ENCODE measurements at places on chromosomes 5 and 9. TPM values are rescaled to one million over a fixed set of nuclear protein-coding genes. Genes with fewer than 3 reads are reported as not detected.

DNA sequence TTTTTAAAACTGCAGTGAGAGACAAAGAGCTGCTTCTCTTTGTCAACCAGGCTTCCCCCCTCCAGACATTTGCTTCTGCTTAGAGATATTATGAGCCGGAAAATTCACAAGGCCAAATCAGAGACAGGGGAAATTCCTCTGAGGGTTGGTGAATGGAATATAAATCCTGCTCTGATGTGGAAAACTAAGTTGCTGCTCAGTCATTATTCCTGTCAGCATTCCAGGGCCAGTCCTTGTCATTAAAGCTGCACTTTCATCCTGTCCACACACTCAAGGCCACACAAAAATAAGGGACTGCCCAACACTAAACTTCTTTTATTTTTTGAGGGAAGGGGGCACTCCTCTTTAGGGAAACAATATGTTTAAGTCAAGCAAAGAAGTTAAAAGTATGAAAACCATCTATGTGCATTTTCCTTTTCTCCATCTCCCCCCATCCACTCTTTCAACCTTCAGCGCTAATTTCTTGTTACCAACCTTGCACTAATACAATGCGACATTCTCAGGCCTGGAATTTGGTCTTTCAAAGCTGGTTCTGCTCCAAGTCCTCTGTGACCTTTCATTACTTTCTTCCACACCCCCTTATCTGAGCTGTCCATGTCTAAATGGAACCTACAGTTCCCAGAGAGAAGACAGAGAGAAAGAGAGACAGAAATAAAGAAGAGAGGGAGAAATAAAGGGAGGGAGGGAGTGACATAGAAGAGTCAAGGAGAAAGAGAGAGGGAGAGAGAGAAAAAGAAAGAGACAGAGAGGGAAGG, 118.9 kb upstream of the S1PR3 start:
- no peak for DNase-seq

GRCh38 chr9:32554107-32554506, 1.7 kb upstream of the TOPORS start:
- DNase-seq, result no peak

DNA sequence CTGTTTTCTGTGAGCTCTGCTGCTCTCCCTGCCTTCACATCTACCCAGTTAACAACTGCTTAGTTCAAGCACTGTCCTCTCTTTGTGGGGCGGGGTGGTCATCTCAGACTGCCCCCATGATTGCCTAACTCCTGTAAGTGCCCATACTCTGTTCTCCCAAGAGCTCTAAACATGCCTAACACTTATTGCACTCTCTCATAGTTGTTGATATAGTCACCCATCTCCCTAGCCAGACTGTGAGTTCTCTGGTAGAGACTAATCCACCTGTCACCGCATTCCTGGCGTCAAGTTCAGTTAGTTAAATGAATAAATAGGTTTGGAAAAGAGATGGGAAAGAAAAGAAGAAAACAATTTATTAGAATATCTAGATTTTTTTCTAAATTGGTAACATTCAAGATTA, 18.3 kb upstream of the MUSK start:
- no peak for DNase-seq

DNA sequence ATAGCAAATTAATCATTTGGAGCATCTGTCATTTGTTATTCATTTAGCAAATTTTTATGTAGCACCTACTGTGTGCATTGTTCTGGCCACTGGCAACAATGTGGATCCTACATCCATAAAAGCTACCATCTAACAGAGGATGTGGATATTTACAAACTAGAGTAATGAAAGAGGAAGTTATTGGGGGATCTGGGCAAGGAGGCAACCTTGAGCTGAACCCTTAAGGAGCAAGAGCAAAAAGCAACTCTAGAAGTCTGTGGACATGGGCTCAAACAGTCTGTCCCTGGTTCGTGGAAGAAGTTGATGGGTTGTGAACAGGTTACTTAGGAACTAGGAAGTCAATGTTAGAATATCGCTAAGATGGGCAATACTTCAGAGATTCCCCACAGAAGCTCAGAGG, 259.9 kb downstream of the SYK start:
- DNase-seq, result no peak

OR1Q1 gene
- not detected for total RNA-seq

- DNase-seq, result no peak
Observed at GRCh38 chr5:132765311-132766019, 11.6 kb downstream of the SEPTIN8 start.

- peak; percentile 25 for DNase-seq
Observed at GRCh38 chr9:504921-505740, 290.5 kb downstream of the DOCK8 start.

COQ4 gene
- 33.6 TPM for total RNA-seq

CDC25C gene
- 5.1 TPM for total RNA-seq

RNF180 gene
- total RNA-seq, result 55.3 TPM

DNA sequence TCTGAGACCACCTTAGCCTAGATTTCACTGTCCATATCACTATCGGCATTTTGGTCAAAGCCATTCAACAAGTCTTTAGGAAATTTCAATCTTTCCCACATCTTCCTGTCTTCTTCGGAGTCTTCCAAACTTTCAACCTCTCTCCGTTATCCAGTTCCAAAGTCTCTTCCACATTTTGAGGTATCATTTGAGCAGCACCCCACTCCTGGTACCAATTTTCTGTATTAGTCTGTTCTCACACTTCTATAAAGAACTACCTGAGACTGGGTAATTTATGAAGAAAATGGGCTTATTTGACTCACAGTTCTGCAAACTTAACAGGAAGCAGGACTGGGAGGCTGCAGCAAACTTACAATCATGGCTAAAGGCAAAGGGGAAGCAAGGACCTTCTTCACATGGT, 215.5 kb downstream of the CYLC2 start:
- no peak for DNase-seq

DNA sequence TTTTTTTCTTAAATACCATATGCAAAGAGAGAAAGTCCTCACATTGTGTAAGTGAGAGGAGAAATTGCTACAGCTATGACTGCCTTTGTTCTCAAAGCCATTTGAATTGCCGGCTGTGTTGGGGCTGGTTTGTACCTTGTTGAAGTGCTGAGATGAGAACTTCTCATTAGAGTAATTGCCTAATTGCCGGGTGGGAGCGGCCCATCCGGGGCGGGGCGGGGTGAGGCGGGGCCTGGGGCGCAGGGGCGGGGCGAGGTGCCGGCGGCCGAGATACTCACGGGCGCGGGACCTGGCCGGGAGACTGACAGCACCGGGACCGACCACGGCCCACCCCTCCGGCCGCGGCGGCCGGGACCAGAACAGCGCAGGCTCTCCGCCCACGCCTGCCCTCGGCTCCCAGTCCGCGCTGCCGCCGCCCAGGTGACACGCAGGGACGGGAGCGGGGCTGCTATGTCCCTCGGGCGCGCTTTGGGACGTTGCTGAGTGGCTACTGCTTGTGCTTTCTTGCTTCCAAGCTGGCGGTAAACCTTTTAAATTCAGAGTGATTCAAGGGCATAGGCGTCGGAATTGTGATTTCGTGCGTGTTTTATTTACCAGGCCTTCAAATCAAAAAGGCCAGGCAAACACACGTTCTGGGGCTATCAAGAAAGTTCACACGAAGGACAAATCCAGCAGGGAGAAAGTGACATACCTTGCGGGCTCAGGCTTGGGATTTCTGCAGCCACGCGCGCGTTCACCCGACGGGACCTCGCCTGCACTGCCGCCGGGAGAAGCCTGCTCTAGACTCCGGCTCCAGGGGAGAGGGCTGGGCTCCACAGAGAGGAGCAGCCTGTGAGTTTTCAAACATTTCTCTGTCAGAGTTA, 269.1 kb downstream of the FANCC start:
- peak; percentile 61 for DNase-seq

NEUROG1 gene
- total RNA-seq, result 2.6 TPM

- DNase-seq, result no peak
Observed at GRCh38 chr5:388266-389196, 54.4 kb upstream of the EXOC3 start.

GRCh38 chr5:68224509-68225187, 9.1 kb downstream of the PIK3R1 start:
- no peak for DNase-seq

ATP10B gene
- total RNA-seq, result 15.0 TPM

DNA sequence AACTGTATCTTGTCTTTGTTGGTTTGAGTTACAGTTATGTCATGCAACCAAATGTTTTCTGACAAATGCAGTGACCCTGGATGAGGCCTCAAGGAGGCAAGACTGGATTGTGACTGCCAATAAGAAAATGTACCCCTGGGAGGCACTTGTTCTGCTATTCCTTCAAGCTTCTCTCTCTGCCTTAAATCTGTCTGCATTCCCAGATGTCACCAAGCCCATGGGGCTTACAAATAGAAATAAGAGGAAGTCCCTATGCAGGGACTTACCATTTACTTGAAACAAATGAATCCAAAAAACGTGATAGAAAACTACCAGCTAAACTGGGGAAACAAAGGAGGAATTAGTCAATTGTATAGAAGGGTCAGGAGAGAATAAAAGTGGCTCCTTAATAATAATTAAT, 8.2 kb upstream of the PARP8 start:
- no peak for DNase-seq

DNA sequence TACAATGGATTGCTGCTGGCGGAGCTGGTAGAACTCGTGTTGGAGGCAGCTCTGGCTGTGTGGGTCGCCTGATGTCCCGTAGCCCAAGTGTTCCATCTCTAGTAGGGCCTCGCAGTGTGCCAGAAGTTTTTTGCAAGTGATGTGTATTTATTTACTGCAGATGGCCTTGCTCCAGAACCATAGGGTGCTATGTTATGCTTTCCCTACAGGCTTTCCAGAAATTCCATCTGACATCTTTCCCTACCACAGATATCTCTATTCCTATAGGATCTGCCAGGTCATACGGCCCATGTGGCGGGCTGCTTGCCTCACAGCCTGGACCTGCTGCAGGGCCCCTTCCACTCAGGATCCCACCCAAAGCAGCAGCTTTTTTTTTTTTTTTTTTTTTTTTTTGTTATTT, 16.9 kb downstream of the ADAMTSL2 start:
- DNase-seq, result no peak

DNA sequence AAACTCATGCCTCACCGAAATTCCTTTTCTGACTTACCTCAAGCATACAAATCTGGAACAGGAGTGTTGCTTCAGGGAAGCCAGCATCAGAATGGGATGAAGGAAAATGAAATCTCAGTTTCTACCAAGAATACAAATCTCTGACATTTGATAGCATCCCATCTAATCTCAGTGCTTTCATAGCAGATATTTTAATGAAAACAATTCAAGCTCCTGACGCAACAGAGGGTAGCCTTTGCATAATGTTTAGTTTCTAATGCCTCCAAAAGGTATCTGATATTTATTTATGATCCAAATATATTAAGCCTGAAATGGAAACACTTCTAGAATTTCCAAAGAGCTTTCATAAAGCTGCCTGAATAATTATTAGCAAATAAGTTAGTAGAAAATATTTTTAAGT, 251.4 kb downstream of the DEPDC1B start:
- no peak for DNase-seq

PFN3 gene
- not detected for total RNA-seq

DNA sequence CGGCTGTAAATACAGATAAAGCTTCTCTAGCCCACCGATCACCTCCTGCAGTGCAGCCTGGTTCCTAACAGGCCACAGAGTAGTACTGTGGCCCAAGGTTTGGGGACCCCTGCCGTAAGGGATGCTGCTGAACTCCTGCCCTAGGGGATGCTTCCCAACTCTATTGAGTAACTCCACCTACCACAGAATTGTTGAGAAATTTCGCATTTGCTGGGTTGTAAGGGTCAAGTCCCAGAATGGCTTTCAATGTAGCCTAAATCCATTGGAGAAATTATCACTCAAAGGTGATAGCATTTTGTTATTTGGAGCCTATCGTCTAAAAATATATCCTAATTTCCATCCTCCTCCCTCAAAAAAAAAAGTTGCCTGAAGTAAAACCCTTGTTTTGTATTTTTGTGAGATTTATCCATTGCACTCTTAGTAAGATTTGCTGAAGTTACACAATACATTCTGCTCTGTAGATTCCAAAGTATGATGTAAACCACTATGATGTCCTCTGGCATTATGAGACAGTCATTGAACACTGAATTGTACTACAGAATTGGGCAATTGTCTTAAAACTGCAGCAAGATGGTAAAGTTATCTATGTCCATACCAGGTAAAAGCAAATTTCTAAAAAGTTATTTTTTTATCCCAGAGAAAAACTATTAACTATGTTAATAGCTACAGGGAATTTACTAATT, 14.0 kb downstream of the ACTBL2 start:
- no peak for DNase-seq

DNA sequence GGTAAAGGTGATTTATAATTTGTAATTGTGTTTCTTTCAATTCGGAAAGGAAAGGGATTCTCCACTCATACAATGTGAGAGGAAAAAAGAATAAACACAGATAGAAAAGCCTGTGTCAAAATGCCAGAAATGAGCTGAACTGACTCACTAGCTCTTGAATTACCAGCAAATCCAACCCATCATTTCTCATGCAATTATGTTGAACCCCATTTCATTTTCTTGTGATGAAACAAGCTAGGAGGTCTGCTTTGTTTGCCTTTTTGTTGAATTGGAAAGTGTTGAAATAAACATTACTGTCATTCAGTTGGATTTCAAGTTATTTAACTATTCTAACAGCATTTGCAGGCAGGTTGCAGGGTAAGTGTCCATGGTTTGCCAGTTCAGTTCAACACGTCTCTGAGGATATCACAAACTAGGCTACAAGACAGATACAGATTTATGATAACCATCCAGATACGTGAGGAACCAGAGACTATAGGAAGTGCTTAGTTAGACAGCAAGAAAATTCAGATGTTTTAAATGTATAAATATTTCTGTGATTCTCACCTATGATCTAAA, 547.2 kb downstream of the MAT2B start:
- DNase-seq, result no peak

DNA sequence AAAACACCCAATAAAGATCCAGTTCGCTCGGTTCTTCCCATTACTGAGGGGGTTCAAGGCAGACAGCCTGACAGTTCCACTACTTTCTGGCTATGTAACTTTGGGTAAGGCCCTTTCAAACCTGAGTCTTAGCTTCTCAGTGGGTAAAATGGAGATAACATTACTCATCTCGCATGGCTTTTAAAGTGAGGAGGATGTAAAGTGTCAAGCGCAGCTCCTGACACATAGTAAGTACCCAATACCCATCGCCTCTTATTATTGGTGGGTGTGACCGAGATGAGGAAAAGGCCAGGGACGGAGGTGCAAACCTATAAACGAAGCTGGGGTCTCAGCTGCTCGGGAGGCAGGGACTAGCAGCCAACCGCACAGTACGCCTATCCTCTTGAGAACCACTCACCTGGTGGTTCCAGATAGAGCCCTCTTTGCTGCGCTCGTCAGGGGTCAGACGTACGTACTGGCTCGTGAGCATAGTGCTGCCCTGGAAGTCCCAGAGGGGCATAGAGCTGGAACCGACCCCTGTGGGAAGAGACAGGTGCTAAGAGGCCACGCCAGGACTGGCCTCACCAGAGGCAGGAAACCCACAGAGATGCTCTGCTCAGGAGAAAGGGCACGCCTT, 584 bp downstream of the LMAN2 start:
- no peak for DNase-seq

GRCh38 chr5:16930496-16930895, 5.6 kb downstream of the MYO10 start:
- no peak for DNase-seq

DNA sequence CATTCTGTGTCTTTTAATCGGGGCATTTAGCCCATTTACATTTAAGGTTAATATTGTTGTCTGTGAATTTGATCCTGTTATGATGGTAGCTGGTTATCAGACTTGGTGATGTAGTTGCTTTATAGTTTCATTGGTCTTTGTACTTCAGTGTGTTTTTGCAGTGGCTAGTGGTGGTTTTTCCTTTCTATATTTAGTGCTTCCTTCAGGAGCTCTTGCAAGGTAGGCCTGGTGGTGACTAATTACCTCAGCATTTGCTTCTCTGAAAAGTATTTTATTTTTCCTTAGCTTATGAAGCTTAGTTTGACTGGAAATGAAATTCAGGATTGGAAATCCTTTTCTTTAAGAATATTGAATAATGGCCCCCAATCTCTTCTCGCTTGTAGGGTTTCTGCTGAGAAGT, 156.9 kb downstream of the CNTLN start:
- DNase-seq, result no peak

QRFP gene
- total RNA-seq, result not detected

All from cerebellum (tissue), 4 donors.